ENCODE measurements at places on chromosomes 3 and 15.

GRCh38 chr3:152466784-152467183, 198.1 kb downstream of the MBNL1 start:
- DNase-seq, result no peak

GRCh38 chr3:39971559-39972031, 162.2 kb downstream of the MYRIP start:
- DNase-seq, result no peak

DNA sequence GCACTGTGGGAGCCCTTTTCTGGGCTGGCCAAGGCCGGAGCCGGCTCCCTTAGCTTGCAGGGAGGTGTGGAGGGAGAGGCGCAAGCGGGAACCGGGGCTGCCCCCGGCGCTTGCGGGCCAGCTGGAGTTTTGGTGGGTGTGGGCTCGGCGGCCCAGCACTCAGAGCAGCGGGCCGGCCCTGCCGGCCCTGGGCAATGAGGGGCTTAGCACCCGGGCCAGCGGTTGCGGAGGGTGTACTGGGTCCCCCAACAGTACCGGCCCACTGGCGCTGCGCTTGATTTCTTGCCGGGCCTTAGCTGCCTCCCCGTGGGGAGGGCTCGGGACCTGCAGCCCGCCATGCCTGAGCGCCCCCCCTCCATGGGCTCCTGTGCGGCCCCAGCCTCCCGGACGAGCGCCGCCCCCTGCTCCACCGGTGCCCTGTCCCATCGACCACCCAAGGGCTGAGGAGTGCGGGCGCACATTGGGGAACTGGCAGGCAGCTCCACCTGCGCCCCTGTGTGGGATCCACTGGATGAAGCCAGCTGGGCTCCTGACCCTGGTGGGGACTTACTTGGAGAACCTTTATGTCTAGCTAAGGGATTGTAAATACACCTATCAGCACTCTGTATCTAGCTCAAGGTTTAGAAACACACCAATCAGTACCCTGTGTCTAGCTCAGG, 707.7 kb downstream of the GRM7 start:
- no peak for DNase-seq

- DNase-seq, result no peak
Observed at GRCh38 chr3:168457954-168458539, 362.3 kb upstream of the GOLIM4 start.

GRCh38 chr3:127166501-127167065, 26.3 kb upstream of the PRR23E start:
- no peak for DNase-seq

- DNase-seq, result peak; percentile 83
Observed at GRCh38 chr3:71064291-71064955, 519.1 kb downstream of the FOXP1 start.
